ENCODE measurements at places on chromosomes 4 and X. TPM values are rescaled to one million over a fixed set of nuclear protein-coding genes. Genes with fewer than 3 reads are reported as not detected.

The ADRA2C gene
- 2.2 TPM for total RNA-seq

The SRPK3 gene
- total RNA-seq: 0.44 TPM

The WNK3 gene
- 0.29 TPM for total RNA-seq

The MAGEC1 gene
- total RNA-seq: not detected

The FAM149A gene
- 2.4 TPM for total RNA-seq

The FRG2 gene
- total RNA-seq: not detected

The CPLX1 gene
- total RNA-seq: not detected

The MCTS1 gene
- total RNA-seq: 21.9 TPM

The COL4A5 gene
- 90.6 TPM for total RNA-seq

The PPM1K gene
- 25.6 TPM for total RNA-seq

The BRCC3 gene
- 8.3 TPM for total RNA-seq

The TMSB15A gene
- 1.0 TPM for total RNA-seq

The PPP1R2C gene
- not detected for total RNA-seq

The PABPC4L gene
- 7.7 TPM for total RNA-seq

The HTN1 gene
- total RNA-seq: not detected

The TEX11 gene
- total RNA-seq: not detected

The SLC49A3 gene
- total RNA-seq: 15.9 TPM

The PLK4 gene
- total RNA-seq: 0.66 TPM

The ATOH1 gene
- not detected for total RNA-seq

The PAGE4 gene
- total RNA-seq: not detected

The ODAM gene
- not detected for total RNA-seq

Data from placental pericyte (primary cell).